ENCODE measurements at places on chromosomes 3 and 15.

GRCh38 chr3:188154014-188154808 lies at the start of gene LPP:
TSS of gene LPP (plus strand) at chr3:188154157. CDS start at chr3:188406121, 251,964 bp downstream.
- DNase-seq = peak; percentile 88

DNA sequence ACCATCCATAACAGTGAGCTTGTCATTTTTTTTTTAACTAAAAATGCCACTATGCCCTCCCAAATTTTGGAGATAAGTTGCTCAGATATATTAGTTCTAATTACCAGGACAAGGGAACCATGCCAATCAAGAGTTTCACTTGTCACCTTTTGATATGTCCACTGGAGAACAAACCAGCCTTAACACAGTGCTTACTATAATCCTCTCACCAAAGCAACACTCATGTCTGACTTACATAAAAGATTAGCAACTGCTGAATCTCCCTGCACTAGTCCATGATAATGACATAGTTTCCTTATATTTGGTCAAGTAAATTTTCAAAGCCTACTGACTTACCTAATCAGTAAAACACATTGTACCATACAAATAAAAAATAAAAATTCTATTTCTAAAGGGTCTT lies 44.4 kb downstream of the TTBK2 start:
- no peak for DNase-seq

DNA sequence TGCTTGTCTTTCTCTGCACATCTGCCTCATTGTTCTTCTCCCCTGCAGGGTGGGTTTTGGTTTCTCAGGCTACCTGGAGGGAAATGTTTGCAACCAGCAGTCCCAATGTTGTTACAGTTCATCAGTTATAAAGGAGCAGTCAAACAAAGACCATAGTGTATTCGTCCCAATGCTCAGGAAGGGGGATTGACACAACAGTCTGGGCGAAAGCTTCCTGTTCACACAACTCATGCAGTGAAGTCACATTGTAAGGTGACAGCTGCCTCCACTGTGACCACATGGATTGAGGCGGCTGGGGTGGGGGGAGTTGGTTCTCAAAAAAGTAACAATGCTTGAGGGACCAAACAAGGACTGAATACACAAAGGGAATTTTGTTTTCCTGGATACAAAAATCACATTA lies 28.8 kb upstream of the TF start:
- no peak for DNase-seq

GRCh38 chr15:64071931-64072765 lies 21.5 kb downstream of the CIAO2A start:
- no peak for DNase-seq

DNA sequence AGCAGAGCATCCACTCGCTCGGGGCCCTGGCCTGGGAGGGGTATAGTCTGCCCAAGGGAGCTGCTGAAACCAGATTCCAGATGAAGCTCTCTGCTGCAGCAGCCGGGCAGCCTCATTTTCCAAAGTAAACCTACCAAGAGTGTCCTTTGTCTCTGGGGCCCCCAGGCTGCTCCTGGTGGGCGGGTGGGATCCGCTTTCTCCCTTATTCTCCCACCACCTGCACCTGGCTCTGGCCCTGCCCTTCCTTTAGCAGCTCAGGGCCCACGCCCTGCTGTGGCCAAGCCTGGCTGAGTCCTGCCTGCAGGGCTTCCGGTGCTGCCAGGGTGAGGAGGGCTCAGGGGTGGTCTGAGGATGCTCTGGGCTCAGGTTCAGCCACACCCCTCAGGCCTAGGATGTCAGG lies 13.0 kb downstream of the SCN5A start:
- DNase-seq = no peak

- no peak for DNase-seq
Observed at GRCh38 chr3:1117843-1118473, 25.1 kb downstream of the CNTN6 start.

GRCh38 chr3:128946411-128946810 lies 47.5 kb downstream of the CFAP92 start:
- DNase-seq = no peak

DNA sequence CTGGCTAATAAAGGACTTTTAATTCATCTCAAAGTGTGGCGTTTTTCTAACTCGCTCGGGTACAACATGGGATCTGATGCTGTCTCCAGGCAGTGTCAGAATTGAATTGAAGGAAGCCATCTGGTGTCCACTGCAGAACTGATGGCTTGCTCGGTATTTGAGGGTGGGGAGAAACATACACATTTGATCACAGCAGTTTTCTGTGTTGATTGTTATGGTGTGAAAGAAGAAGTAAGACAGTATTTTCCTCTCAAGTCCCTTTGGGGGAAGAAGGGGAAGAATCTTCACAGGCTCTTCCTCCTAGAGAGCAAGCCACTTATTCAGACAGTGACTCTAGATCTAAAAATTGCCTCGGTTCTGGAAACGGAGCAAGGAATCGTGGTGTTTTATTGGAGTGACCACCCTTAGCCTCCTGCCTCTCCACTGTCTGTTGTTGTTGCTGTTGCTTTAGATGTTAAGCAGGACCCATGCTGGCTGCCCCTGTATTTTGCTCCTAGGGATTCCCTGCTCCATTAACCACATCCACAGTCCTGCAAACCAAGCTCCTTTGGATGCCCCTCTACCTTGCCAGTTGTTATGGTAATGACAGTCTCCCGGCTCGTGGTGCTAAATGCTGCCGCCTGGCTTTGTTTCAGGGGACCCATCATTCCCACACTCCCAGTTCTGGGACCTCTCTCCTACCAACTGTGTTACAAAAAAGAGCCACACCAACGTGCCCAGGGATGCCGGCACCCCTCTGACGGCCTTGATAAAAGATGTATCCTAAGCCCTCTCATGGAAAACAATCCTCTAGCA lies 15.3 kb upstream of the MCCC1 start:
- peak; percentile 29 for DNase-seq

- no peak for DNase-seq
Observed at GRCh38 chr3:102741105-102741504, 306.3 kb downstream of the ZPLD1 start.

GRCh38 chr3:180523040-180523439 lies 78.9 kb upstream of the TTC14 start:
- no peak for DNase-seq

DNA sequence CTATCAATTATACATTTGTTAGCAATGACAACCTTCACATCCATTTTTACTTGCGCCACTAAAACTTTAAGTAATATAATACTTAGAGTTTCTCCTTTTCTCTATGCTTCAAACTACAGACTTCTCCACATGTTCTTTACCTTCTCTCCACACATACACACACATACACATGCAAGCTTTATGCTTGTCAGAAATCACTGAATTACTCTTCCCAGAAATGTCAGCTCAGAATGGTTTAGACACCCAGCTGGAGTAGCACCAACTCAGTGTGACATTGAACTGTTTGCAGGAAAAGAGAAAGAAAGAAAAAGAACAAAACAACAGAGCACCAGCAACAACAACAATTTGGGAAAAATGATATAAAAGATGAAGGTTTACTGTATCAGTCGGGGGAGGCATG lies 20.9 kb downstream of the CBLB start:
- no peak for DNase-seq

GRCh38 chr3:129793319-129793718 lies 100.2 kb downstream of the TMCC1 start:
- no peak for DNase-seq

DNA sequence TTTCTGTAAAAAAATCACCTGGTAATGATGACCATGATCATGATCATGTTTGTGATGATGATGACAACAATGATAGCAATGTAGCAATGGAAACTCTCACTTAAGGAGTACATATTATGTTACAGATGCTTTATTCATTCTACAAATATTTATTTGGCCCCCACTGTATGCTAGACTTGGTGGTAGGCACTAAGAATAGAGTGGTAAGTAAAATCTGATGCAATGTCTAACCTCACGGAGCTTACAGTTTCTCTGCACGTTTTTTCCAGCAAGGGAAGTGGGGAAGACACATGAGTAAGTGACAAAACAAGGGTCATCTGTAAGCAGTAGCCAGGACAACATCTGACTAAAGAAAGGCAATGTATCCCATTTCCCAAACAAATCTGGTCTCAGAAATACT lies 199.4 kb upstream of the MRPL3 start:
- no peak for DNase-seq

Measured in NCI-H774 (cell line).